ENCODE measurements at places on chromosomes 3 and 15. TPM values are rescaled to one million over a fixed set of nuclear protein-coding genes. Genes with fewer than 3 reads are reported as not detected.
A peak's percentile ranks its signal among the peaks of the same experiment; 100 is the strongest.

Gene GPR27
- total RNA-seq = 0.63 TPM

- DNase-seq = no peak
These were observed 121.8 kb downstream of the OXSM start for GRCh38 chr3:25911525-25912295.

DNA sequence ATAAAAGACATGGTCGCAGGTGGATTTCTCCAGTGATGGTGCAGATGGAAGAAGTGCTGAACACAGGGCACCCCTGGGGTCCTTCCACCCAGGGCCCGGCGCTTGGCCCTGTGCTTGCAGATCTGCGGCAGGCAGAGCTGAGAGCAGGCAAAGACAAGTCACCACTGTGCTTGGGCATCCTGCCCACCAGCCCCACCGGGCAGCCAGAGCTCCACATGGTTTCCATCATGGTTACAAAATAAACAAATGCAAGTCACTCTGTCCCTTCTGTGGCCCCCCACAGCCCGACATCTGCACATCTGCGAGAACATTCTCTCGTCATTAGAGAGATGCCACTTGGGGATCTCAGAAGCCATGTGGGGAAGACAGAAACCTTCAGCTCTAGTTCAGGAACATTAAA lies 37.6 kb upstream of the SFMBT1 start:
- no peak for DNase-seq

Gene FAM107A
- total RNA-seq = not detected

DNA sequence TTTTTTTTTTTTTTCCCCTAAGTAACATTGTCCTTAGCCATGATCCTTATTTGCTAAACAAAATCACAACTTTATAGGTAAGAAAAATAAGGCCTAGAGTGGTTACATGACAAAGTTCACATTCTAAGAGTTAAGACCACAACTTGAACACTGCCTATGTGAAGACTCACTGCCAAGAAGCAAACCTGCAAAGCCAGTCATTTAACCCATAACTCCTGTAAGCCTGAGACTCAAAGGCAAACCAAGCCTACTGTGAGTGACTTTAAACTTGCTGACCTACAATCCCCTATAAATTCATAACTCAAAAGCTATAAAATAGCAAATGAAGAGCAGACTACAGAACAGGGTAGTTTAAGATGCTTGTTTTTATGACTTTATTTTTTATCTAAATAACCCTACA lies 12.9 kb upstream of the ANKRD28 start:
- DNase-seq = no peak

- DNase-seq = no peak
These were observed 1216.0 kb upstream of the ALCAM start for GRCh38 chr3:104150724-104151123.

Gene RAB11A
- 317 TPM for total RNA-seq

DNA sequence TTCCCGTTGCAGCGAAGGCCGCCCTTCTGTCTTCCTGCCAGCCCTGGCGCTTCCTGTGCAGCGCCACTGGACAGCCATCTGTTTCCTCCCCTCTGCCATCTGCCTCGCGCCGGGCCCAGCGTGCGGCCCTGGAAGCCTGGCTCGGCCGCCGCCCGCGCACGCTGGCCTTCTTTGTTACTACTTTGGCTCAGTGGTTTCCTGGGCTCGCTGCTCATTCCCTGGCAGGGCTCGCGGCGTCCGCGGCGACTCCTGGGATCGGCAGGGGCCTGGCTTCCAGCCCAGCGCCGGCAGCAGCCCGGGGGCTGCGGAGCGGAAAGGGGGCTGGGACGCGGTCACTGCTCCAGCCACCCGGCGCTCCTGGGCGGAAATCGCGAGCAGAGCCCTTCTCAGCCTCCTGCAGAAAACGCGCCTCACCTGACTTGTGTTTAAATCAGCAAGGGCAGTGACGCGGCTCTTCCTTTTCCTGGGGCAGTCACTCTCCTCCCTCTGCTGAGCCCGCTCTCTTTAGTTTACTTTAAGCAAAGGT lies 10.0 kb downstream of the CMTM7 start:
- peak; percentile 89 for DNase-seq

DNA sequence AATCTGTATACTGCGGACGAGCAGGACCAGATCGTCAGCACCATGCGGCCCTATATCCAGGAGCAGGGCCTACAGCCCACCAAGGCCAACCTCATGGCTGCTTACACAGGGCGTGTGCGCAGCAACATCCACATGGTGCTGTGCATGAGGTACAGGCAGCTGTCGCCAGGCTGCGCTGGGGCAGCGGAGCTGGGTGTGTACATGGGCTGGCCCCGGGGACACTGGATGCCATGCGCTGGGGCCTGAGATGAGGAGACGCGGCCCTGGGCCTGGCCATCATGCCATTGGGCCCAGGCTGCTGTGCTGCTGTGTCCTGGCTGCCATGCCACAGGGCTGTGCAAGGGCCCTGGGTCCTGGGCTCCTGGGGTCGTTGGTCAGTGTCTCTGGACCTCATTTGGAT lies 61.5 kb downstream of the SEMA3G start:
- no peak for DNase-seq

Gene PLSCR2
- not detected for total RNA-seq

DNA sequence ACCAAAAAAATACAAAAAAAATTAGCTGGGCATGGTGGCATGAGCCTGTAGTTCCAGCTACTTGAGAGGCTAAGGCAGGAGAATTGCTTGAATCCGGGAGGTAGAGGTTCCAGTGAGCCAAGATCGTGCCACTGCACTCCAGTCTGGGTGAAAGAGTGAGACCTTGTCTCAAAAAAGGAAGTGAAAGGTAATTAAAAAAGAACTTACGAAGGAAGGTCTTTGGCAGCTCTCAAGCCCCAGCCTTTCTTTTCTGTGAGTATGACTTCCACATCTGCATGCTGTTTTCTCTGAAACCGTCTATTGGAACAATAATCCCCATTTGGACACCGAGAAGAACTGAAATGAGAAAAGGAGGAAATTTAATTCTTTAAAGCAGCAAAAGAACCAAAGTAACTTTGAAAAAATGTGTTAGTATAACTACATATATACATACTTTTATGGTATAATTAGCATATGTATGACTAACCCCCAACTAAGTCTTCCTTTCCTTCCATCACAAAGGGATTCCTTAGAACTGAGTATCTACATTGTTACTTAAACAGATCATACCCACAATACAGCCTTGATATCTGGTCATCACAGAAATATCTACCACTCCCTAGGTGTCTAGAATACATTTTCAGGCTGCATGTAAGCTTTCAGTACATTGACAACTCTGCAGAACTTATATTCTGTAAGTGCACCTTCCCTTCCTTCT lies 50.1 kb downstream of the SETD2 start:
- no peak for DNase-seq

DNA sequence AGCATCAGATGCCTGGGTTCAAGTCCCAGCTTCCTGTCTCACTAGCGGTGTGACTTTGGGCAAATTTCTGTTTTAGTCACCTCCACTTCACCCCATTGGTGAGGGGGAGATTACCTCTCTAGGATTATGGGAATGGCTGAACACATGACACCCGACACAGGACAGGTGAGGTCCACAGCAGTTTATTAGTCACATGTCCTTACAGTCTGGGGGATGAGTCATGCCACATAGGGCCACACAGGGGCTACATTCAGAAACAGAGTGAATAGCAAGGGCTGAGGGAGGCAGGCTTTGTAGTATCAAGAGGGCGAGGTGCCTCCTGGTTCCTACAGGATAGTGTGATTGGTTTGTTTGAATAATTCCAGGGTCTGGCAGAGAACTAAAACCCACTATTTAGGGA lies 15.2 kb upstream of the ITGA11 start:
- no peak for DNase-seq

- DNase-seq = no peak
These were observed 177.2 kb upstream of the THBS1 start for GRCh38 chr15:39403640-39404117.

GRCh38 chr3:184359610-184360009 lies 1.8 kb downstream of the CLCN2 start:
- no peak for DNase-seq

DNA sequence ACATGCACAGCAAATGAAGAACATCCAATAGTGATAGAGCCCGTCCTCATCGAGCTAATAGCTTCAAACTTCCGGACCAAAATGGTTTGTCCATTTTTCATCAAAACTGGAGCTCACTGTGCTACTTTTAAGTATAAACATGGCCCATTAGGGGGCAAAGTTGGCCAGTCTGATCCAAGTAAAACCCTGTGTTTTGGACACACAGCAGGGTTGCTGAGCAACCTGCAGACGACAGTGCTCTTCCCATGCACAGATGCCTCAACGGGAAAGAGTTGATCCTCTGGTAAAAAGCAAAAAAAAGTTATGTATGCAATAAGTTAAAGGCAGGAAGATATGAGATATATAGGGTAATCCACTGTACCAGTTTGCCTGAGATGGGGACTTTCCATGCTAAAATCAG lies 244.0 kb upstream of the THBS1 start:
- DNase-seq = no peak

- no peak for DNase-seq
These were observed 85.7 kb upstream of the PRR20G start for GRCh38 chr3:127373441-127374085.

Gene EFHB
- 1.8 TPM for total RNA-seq

DNA sequence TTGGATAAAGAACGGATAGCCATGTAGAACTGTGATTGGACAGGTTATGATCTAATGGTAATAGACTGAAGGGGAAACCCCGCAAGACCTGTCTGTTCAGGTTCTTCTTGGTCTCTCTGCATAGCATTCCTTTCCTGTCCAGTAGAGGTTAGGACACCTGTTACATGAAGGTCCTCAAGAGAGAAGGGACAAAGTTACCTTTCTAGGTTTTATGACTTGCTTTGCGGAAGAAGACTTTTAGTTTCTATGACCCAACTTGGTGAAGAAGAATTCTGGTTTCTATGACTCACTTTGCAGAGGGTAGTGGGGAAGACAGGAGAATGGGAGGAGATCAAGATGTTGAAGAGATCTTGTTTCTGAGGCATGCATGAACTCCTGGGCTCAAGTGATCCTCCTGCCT lies 97.9 kb upstream of the C3orf80 start:
- DNase-seq = no peak

GRCh38 chr3:109982201-109982600 lies 644.9 kb upstream of the DPPA4 start:
- DNase-seq = no peak

DNA sequence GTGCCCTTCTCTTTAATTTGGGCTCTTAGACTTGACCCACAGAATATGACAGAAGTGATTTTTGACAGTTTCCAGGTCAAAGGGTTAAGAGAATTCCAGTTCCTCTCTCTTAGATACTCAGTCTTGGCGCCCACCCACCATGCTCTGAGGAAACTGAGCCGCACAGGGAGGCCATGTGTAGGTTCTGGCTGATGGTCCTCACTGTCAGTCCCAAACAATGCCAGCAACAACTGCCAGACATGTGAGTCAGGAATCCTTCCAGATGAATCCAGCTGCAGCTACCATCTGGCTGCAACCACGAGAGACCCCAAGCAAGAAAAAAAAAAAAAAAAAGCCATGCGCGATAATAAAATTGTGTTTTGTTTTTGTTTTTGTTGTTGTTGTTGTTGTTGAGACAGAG lies 326.6 kb downstream of the MAGI1 start:
- no peak for DNase-seq

GRCh38 chr15:95106801-95107200 lies 875.4 kb downstream of the MCTP2 start:
- DNase-seq = no peak

- DNase-seq = no peak
These were observed 142.0 kb upstream of the PDZRN3 start for GRCh38 chr3:73766599-73767381.

DNA sequence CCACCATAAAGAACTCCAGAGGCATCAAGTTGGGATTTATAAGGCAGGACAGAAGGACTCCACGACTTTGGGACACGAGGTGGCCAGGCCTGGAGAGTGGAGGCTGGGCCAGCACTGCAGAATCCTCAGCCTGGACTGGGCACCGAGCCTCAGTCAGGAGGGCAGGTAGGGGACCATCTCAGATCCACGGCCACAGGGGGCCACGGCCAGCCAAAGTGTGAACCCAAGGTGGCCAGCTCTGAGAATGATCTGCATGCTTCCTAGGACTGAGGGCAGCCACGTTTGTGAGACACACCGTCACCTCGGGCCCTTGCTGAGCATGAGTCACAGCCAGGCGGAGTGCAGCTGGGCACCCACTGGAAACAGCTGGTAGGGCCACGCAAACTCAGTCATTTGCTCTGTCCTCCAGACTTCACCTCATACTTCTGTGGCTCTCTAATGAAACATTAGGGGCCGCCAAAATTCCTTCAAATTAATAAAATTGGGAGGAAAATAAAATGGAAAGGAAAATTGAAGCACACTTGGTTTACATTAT lies 65.8 kb downstream of the CTNNB1 start:
- DNase-seq = no peak

DNA sequence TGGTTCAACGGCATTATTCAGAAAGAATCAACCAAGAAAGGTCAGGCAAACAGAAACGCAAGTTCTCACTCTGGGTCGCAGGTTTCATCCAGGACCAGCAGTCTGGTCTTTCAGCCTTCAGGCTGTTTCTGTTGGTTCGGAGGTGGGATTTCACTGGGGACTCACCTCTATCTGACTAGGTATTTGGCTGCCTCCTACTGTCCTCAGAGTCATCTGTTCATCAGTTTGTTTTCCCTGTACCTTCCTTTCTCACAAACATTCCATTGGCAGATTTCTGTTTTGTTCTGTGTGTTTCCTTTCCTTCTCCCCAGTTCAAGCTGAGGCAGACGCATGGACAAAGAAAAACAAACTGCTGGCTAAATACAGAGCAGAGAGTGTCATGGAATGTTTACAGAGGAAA lies 1046.6 kb upstream of the CFAP20DC start:
- no peak for DNase-seq
